Activated naive CD4-positive, alpha-beta T cell treated with Interleukin-2 at 50 U/mL for 16 hours (primary cell): ENCODE measurements at places on chromosomes 1 and 21.

DNA sequence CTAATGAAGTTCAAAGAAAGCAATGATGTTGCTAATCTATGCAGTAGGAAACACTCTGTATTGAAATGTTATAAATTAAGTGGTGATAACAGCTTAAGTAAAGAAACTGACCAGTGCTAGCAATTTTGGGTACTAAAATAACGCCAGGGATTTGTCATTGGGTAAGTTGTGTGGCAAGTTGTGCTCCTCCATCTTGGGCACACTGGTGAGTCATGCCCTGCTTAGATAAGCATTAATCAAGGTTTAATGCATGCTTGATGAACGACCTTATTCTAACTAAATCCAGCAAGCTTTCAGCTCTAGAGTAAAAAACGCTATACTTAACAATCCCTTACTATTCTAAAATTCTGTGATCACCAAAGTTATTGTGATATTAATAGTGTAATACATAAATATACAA is 25.2 kb downstream of the VAMP4 start:
- DNase-seq = no peak

- DNase-seq = peak; percentile 73
Observed at GRCh38 chr1:16420424-16421118, 16.7 kb downstream of the SPATA21 start.

- no peak for DNase-seq
Observed at GRCh38 chr1:85504417-85504816, 39.5 kb upstream of the DDAH1 start.

DNA sequence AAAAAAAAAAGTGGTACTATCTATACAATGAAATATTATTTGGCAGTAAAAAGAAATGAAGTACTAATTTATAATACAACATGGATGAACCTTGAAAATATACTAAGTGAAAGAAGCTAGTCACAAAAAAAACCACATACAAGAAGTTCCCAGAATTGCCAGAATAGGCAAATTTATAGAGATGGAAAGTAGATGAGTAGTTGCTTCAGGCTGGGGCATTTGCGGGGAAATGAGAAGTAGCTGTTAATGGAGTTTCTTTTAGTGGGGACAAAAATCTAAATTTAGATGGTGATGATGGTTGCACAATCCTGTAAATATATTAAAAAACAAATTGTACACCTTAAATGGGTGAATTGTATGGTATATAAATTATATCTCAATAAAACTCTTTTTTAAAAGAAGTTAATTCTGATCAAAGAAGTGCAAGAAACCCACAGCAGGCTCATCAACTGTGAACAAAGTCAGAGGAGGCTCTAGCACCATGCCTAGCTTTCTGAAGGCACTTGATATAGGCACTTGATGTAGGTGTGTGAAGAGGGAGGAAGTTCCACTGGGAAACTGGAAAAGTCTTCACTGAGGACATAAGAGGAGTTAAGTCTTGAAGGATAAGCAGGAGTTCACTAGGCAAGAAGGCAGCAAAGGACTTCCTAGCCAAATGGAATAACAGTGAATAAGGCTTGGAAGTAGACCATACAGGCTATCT is 52.5 kb downstream of the DMAP1 start:
- no peak for DNase-seq

GRCh38 chr1:169081503-169082123 is 24.9 kb upstream of the ATP1B1 start:
- DNase-seq = no peak

DNA sequence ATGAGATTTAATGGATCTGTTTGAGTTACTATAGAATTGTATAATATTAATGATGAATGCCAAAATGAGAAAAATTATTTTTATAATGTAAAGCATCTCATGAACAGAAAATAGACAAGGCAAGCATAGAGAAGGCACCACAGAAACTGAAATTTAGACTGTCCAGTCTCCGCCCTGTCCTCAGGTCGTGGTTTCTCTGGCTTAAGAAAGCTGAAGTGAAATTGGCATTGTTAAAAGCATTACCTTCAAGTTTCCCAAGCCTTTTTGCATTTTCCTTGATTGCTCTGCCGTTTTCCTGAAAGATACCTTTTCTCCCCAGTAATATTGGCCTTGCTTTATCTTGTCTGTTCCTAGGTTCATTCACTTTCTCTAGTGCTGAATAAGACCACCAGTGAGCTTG is 58.0 kb downstream of the VPS13D start:
- no peak for DNase-seq

DNA sequence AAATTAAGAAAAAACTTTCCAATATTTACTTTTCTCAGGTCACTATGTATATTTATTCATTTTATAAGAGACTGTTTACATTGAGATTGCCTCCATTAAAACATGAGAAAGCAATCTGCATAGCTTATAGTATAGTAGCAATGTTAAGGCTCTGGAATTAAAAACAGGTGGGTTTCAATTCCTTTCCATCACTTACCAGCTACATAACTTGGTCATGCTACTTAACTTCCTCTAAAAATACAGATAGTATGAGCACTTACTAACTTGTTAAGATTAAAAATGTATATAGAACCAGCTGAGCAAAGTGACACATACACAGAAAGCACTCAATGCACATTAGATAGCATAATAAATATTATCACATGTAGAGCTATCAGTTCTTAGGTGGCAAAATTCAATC is 76.6 kb downstream of the LYST start:
- no peak for DNase-seq

DNA sequence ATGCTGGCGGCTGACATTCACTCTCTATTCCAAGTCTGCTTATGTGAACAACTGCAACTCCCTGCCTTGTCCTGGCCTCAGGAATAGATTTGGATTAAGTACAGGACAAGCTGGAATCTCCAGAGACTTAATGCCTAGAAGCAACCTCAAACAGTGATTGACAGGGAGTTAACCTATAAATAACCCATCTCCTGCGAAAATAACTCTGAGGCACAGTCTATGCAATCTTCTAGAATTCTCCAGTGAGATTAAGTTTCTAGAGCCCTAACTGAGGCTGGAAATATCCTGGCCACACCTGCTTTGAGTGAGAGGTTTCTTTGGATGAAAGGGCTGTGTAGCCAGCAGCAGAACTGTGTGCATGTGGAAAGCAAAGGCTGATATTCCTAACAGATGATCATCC is 25.3 kb upstream of the ATP1A1 start:
- no peak for DNase-seq

- DNase-seq = peak; percentile 31
Observed at GRCh38 chr1:228445843-228446650, 29.4 kb upstream of the TRIM17 start.
